GM19239 (cell line): ENCODE measurements at places on chromosomes 3 and 15.

DNA sequence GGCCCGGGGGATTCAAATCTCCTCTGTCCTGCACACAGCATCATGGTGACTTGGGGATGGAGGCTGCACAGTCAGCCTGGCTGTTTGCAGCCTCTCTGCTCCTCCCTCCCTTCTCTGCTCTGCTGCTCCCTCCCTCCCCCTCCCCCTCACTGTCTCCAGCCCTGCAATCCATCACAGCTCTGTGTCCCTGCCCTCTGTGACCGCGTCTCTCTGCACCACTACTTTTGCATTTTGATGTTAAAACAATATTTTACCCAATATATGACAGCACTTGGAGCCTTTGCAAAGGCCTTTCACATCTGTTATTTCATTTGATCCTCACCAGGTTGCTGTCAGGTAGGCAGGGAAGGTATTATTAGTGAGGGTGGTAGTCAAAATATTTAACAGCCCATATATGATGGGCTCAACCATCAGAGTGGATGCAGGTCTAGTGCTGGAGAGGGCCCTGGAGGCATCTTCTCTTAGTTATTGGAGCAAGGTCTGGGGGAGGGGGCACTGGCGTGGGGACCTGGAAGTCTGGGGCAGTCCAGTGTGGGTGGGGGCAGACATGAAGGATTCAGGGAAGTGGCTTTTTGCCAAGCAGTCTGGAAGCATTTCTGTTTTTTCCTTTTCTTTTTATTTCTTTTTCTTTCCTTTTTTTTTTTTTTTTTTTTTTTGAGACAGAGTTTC lies 16.3 kb upstream of the VPS8 start:
- no peak for DNase-seq

DNA sequence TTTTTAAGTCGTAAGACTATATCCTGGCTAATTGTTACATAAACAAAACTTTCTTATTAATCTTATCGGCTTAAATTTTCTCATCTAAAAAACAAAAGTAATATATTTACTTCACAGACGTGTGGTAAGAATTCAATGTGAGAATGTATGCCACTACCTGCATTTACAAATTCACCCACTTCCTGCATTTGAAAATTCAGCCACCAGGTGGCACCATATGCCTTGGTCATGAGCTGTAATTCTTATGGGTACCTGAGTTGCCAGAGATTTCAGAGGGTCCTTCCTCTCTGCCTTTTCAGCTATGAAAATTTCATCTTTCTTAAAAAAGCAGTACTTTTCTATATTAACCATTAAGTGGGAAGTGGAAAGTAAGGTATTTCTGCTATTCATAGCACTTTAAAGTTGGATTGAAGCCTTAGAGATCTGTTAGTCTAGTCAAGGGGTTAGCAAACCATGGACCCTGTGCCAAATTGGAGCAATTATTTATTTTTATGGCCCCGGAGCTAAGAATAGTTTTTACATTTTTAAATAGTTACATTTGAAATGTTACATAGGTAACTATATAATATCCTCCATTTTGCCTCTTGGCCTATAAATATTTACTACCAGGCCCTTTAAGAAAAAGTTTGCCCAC lies 127.8 kb downstream of the HCN4 start:
- peak; percentile 41 for DNase-seq

- no peak for DNase-seq
Observed at GRCh38 chr15:57595011-57595866, 3.5 kb downstream of the MYZAP start.

DNA sequence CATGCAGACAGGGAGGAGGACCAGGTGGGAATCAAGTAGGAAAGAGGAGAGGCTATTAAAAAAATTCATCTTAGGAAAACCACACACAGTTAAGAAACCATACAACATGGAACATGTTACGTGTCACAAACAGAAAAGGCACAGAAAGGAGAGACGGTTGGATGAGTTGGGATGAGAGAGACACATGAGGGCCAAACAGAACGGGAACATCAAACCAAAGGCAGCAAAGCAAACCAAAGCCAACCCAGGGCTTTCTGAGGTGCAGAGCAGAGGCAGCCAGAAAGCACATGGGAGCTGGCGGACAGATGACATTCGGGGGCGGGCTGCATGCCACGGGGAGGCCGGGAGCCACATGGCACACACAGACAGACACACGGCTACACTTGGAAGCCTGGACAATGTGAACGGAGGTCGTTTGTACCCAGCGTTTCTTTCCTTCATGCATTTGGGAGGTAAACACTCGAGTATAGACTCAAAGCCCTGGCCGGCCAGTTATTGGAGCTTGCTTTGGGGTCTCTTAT lies 8.6 kb upstream of the SEC13 start:
- DNase-seq = no peak

DNA sequence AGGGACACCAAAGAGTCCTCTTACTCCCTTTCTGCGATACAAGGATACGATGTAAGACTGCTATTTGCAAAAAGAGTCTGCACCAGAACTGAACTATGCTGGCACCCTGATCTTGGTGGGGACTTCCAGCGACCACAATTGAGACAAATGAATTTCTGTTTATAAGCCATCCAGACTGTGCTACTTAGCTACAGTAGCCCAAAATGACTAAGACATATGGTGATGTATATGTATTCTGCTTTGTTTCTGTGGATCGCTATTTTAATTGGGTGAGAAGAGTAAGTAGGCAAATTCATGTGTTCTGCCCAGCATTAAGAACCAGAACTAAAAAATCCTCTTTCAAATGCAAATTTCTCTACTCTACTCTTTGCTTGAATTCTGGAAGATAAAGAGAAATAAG lies 720.9 kb downstream of the DIPK2A start:
- no peak for DNase-seq

GRCh38 chr3:20842594-20843436 lies 656.8 kb upstream of the SGO1 start:
- DNase-seq = no peak

DNA sequence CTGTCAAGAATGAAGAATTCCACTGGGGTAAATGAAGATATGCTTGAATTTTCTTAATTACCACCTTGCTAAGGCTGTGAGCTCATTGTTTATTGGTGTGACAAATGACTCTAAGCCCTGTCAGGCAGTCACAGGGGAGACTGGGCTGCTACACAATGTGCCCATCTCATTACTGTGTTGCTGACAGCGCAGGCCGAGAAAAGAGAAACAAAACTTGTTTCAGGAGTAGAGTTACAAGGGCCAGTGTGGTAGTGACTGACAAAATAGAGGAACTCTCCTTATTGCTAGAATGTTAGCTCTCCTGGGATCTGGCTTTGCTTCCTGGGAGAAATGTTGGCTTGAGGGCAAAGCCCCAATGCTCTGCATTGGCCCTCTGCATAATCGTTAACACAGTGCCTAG lies 130.4 kb upstream of the CRBN start:
- no peak for DNase-seq

DNA sequence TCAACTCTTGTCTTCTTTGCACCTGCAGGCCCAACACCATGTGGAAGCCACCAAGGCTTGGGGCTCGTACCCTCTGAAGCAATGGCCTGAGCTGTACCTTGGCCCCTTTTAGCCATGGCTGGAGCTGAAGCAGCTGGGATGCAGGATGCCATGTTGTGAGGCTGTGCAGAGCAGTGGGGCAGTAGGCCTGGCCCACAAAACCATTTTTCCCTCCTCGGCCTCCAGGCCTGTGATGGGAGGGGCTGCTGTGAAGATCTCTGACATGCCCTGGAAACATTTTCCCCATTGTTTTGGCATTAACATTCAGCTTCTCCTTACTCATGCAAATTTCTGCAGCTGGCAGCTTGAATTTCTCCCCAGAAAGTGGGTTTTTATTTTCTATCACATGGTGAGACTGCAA lies 58.5 kb downstream of the DPH6 start:
- no peak for DNase-seq

DNA sequence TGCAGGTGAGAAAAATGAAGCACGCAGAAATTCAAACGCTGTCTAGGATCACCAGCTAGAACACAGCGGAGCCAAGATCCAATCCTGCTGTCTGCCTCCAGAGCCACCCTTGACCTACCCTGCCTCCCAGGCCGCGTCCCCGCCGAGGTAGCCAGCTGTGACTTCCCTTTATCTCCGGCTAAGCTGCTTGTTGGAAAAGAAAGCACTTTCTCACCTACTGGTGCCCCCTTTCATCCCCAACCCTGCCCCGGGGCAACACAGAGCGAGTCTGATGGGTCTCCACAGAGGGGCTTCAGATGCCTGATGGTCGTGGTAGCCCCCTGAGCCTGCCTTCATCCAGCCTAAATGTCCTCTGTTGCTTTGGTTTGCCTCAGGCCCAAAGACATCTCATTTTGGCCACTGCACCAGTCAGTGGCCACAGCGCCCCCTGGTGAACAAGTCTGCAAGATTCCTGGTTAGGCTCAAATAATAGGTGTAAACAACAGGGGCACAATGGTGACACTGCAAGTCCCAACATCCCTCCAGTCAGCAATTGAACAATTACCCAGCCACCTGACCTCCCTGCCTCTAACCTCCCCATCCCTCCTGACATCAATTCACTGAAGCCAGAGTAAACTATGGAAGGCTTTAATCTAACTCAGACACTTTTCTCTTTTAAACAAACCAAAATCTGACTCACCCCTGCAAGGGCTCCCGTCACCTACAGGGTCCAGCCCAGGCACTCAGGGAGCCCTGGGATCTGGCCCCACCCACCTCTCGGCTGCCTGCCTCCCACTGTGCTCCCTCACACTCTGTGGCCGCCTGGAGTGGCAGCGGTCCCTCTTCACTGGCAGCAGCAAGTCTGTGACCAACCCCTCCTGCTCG lies 27.3 kb upstream of the BCL2L10 start:
- peak; percentile 68 for DNase-seq
